Colonic mucosa (tissue), 4 donors: ENCODE measurements at places on chromosomes 2 and 18. TPM values are rescaled to one million over a fixed set of nuclear protein-coding genes. Genes with fewer than 3 reads are reported as not detected.

The EIF2B4 gene
- total RNA-seq = 34.5 TPM

The CSRNP3 gene
- total RNA-seq = 1.5 TPM

The ANKRD36 gene
- 22.1 TPM for total RNA-seq

The CCDC141 gene
- total RNA-seq = 0.42 TPM

The MC4R gene
- total RNA-seq = not detected

The CLEC4F gene
- not detected for total RNA-seq

The CKAP2L gene
- total RNA-seq = 13.5 TPM

The PMAIP1 gene
- total RNA-seq = 4.9 TPM

The PDE11A gene
- 3.2 TPM for total RNA-seq

The LIMS3 gene
- 1.4 TPM for total RNA-seq
